ENCODE measurements at places on chromosomes 4 and X.

DNA sequence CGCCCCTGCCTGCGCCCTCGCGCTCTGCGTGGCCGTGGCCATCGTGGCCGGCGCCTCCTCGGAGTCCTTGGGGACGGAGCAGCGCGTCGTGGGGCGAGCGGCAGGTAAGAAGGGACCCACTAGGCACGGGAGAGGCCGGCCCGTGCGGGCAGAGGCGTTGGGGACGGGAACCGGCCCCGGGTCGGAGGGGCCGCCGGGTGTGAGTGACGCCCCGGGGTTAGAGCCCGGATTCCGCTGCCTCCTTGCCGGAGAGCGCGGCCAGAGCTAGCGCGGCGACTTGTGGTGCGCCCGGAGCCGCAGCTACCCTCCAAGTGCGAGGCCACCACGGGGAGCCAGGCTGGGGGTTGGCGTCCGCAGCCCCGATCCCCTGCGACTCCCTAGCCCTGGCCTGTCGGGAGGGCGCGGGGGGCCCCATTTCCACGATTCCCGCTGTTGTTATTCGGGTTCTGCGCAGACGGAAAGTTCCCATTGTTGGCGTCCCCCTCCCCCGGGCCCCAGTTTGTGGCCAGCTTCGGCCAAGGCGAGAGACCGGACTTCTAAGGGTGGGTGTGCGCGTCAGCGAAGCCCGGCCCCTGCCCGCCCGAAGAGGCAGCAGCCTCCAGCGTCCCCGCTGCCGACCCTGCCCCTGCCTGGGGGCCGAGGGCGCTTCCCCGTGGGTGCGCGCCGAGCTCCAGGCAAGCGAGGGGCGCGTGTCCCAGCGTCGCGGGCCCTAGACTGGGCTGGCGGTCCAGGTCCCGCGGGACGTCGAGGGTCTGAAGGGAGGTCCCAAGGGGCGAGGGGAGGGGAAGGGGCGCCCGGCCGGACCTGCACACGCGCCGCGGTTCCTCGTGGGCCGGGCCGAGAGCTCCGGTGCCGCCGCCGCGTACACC, 1.1 kb downstream of the FGFR3 start:
- DNase-seq, result no peak

DNA sequence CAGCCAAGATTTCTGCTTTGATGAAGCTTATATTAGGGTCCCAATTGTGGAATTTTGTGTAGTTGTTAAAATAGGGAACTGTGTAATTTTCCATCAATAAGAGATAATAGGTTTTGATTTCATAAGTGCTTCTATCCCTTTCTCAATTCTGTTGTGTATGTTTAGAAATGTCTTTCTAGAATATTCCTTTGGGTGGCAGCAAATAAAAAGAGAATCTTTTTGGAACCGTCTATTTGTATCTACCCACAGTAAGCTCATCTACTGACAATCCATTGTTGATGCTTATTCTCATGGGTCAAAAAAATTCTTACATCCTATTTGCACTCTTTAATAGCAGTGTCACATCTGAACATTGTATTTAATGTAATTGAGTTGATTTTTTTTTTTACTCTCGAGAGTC, 61.7 kb downstream of the TMA16 start:
- DNase-seq, result no peak

GRCh38 chrX:72349190-72349589, 43.5 kb upstream of the CITED1 start:
- DNase-seq, result no peak

DNA sequence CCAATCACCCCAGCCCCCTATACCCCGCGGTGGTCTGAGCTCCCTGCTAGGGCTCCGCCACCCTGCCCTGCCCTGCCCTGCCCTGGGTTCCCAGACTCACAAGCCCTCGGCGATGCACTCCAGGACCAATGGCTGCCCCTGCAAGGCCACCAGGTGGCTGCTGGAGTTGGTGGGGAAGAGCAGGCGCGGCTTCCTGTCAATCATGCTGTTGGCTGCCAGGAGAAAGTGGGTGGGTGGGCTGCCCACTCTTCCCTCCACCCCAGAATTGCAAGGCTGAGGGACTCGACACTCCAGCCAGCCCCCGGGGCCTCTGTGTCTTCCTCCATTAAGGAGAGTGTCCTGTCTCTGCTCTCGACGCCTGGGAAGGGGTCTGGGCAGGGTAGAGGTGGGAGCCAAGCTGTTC, 15.7 kb downstream of the L1CAM start:
- DNase-seq, result no peak

DNA sequence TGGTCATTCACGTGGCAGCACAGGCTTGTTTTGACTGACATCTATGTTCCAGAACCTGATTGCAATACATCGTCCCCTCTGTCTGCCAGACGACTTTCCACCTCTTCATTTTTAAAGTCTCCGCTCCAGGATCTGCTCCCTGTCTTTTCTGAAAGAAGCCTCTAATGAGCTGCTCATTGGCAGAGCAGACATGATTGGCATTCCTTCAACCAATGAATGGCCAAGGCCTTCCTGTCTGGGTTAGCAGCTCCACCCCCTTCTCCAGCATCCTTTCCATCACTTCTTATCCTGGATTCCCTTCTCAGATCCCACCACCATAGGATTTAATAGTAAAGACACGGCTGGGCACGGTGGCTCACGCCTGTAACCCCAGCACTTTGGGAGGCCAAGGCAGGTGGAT, 202.7 kb upstream of the KLF3 start:
- DNase-seq, result no peak
